ENCODE measurements at places on chromosomes 5 and 9.

- no peak for DNase-seq
Observed at GRCh38 chr9:127370672-127371648, 26.0 kb upstream of the SLC2A8 start.

GRCh38 chr5:136985785-136986475 is 513.2 kb downstream of the SPOCK1 start:
- no peak for DNase-seq

DNA sequence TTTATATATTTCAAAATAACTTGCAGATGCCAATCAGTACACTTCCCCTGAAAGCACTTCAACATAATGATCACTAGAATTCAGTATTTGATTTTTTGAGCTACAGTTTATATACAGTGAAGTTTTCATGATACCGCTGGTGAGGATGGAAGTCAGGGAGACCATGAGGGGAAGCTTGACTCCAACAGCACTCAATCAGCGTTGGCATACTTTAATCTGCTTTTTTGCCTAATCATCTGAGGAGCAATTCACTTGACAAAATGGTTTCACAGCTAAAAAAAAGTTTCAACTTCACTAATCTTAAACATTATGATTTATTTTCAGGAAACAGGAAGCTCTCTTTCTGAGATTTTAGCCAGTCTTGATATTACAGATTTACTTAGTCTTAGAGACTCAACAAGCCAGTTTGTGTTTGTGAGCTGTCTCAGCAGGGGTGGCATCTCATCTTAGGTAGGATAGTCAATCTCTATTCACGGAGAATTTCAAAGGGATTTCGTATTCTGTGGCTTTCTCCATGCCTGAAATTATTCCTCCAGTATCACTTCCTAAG is 111.4 kb upstream of the ARRDC3 start:
- no peak for DNase-seq

DNA sequence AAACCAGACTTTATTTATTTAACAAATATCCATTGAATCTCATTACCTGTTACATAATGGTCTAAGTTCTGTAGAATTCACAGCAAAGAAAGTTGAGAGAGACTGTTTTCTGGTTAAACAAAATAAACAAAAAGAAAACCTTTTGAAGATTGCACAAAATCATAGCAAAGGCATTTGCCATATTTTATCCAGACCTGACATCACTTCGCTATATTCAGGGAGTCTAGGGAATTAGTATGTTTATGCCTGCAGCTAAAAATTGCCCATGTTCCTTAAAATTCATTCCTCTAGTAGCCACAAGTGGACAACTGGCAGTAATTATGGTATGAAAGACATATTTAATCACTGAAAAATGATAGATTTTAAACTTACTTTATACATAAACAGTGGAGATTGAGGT is 577.0 kb upstream of the DAB2 start:
- no peak for DNase-seq

DNA sequence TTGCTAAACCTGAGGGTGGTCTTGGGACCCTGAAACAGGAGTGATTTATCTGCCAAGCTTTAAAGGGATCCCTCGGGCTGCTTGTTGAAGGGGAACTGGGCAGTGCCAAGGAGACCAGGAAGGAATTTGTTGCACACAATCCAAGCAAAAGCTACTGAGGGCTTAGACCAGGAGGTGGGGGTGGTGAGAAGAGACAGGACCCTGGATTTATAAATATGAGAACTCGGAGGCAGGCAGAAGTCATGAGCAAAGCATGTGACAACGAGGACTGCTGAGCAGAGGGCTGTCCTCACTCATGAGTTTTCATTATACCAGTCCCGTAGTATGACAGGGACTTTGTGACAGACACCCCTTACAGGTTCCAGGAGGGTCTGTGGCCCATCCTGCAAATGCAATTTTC is 237.3 kb downstream of the DRD1 start:
- DNase-seq: no peak

Measured in stimulated activated CD8-positive, alpha-beta memory T cell treated with anti-CD3 and anti-CD28 coated beads, Interleukin-4, amount 100 ng/mL, for 1 hour (primary cell).